ENCODE measurements at places on chromosomes 16 and 17.

- no peak for DNase-seq
Observed at GRCh38 chr16:5865236-5865635, 767.6 kb upstream of the EEF2KMT start.

GRCh38 chr16:85114909-85115567 lies 2.8 kb upstream of the CIBAR2 start:
- peak; percentile 76 for DNase-seq

GRCh38 chr17:75061055-75061438 lies 14.0 kb downstream of the KCTD2 start:
- no peak for DNase-seq

- no peak for DNase-seq
Observed at GRCh38 chr17:55053855-55054254, 85.3 kb downstream of the STXBP4 start.

DNA sequence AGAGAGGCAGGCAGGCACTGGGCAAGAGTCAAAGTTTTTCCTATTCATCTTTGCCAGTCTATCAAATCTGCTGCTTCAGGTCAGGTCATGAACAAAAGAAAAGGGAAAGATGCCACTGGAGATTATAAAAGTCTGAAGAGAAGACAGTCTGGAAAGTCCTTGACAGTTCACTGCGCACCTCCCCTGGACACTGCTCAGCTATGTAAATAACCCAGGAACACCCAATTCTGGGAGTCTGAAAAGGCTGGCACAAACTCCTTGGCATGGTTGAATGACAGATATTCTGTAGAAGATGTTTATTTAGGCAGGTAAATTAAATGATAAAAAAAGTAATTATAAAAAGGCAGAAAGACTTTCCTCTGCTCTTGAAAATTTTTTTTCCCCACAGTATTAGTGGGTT lies 5.2 kb upstream of the CORO6 start:
- no peak for DNase-seq

DNA sequence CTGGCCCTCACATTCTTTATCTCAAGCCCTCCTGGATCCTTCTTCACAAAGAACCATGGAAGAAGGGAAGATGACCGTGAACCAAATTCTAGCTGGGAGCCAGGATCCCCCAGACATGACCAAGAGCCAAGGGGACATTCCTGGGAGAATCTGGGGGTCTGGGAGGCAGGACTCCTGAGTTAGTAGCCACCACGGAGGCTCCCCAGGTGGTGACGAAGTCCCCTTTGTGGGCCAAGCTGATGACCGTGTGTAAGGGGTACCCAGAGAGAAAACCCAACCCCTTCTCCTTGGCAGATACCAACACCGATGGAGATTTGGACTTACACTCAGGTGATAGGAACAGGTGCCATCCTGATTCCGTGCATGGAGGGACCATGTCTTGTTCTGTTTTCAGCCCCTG lies 6.8 kb upstream of the GFAP start:
- DNase-seq: no peak

DNA sequence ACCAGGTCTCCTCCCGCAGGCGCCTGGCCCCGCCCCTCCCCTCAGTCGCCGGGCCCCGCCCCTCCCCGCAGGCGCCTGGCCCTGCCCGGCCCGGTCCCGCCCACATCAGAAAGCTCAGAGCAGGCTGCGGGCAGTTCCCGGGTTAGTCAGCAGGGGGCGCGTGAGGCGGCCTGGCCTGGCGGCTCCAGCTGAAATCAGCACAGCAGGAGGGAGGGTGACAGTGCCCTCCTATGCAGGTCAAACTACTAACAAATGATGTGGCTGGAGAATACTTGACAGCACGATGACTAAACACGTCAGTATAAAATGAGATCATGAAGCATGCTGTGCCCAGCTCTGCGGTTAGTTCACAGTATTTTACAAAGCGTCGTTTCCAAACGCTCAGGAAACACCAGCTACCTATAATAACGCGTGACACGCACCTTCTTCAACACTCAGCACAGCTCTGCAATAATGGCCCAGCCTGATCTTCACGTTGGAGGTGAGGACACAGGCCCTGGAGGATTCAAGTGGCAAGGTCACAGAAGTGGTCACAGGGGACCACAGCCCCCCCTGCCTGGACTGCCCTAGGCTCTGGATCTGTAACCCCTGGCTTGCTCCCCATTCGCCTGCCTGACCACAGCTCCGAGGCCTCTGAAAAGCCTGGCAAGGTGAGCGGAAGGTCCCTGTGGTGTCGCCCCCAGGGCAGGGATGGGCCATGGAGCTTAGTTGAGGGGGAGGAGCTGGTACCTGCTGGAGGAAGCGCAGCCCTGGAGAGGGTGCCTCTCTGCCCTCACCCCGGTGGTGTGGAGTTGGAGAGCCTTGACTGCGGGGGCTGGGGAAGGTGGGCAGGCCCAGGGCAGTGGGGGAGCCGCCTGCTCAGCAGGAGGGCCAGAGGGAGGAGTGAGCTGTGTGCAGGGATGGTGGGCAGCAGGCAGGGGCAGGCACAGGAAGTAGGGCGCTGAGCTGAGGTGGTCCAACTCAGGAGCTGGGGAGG lies 81.2 kb downstream of the KCNJ12 start:
- DNase-seq: peak; percentile 83

DNA sequence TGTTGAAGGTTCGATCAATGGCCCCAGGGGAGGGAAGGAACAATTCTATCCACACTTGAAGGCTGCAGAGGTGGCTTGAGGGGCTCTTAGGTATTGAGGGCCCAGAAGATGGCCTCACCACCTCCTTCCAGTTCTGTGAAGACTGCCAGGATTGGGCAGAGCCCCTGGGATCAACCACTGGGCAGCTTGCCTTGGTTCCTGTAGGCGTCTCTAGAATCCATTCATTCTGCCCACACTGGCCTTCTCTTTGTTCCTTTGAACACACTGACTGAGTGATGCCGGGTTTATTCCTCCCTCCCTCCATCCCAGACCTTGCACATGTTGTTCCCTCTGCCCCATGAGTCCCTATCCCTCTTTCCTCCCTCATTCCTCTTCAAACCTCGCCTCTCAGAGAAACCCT lies 50.5 kb downstream of the SYT17 start:
- no peak for DNase-seq

- no peak for DNase-seq
Observed at GRCh38 chr17:74472890-74473289, 6.5 kb downstream of the CD300A start.

GRCh38 chr17:78252111-78252634 lies 20.7 kb downstream of the TMEM235 start:
- peak; percentile 80 for DNase-seq

DNA sequence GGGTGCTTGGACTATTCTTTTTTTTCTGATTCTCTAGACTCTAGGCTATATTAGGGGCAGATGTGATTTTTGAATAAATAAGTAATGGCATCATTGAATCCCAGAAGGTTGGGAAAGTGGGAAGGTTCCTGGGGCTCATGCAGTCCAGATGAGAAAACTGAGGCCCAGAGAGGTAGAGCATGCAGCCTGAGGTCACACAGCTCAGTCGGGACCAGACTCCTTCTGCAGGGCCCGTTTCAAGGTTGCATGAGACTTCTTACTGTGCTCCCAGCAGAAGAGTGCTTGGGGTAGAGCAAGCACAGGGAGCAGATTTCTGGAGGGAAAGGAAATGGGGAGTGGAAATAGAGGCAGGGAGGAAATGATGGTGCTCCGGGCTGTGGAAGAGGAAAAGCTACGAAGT lies 59.8 kb downstream of the MGAT5B start:
- no peak for DNase-seq

DNA sequence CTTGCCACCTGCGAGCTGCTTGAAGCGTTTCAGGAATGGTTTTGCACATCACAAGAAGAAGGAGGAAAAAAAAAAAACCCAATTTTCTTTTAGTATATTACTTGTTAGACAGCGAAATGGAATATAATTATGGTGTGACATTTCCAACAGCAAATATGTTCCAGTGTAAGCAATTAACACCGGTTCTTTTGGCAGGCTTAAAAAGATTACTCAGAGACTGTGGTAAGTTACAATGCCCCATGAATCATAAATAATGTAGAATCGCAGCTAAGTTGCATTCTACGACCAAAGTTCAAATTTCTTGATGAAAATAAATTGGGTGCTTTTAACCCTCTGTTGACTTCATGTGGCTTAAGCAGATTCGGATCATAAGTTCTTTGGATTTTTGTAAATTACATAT lies 245.2 kb downstream of the XYLT1 start:
- DNase-seq: no peak

DNA sequence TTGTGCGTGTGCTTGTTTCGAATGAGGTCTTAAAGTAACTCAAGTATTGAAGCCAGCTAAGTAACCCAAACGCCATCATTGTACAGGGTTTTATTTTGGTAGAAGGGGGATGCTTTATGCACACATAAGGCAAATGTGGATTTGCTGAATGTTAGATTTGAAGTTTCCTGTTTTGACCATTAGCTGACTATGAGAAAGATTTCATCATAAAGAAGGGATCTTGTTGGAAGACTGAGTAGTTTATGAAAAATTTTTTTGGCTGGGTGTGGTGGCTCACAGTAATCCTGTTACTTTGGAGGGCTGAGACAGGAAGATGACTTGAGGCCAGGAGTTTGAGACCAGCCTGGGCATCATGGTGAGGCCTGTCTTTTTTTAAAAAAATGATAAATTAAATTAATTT lies 10.0 kb upstream of the ZFP3 start:
- DNase-seq: no peak

DNA sequence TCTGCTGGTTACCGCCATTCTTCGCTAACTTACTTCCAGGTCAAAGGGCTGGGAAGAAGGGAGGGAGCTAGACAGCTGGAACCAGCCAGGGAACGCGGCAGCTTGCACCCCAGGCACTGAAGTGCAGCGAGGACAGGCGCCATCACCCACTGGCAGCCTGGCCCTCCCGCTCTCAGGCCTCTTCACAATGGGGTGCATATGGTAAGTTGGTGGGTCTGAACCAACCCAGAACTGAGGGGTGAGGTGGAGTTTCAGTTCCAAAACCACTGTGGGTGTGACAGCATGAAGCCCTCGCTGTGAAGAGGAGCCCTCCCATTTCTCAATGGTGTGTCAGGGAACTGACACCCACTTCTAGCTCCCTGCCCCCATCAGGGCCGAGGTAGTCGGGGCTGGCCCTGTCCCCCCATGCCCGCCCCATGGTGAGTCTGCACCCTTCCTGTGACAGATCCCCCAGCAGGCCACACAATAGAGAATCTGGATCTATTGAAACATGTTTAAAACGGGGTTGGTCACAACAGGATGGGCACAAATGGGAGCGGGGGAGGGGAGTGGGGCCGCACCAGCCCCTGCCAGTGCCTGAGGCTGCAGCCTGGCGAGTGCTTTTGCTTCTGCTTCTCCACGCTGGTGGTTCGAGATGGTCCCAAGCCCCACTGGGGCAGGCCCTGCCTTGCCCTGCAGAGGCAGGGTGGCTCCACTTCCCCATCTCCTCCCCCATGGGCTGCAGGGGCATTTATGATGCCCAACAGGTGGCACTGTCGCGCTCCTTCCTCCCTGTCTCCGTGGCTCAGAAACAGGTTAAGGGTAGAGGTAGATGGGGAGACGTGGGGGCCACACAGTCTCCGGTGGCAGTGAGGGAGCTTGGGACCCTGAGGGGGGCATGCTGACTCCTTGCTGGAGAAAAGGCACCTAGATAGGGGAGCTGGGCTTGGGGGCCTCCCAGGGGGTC lies 2.3 kb downstream of the LIMD2 start:
- DNase-seq: peak; percentile 96

GRCh38 chr17:27506348-27507218 lies 50.3 kb downstream of the KSR1 start:
- peak; percentile 69 for DNase-seq

GRCh38 chr16:22813948-22814710 lies at the start of gene HS3ST2:
Gene HS3ST2, plus strand, starts transcription at chr16:22814162. Its CDS starts 449 bp downstream, at chr16:22814611.
- DNase-seq: no peak

DNA sequence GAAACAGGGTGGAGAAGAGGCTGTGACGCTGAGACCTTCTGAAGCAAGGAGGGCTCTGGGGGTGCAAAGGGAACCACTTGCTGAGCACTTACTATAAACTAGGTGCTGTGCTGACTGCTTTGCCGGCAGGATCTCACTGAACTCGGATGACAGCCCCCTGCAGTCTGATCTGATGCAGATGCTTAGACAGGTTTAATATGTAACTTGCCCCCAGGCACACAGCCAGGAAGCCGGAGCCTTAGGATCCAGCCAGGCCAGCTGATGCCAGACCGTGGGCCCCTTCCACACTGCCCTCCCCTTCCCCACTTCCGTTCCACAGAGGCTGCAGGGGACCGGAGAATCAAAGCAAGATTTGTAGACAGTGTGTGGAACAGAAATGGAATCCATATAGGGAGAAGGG lies 23.1 kb downstream of the SPACA3 start:
- DNase-seq: no peak

DNA sequence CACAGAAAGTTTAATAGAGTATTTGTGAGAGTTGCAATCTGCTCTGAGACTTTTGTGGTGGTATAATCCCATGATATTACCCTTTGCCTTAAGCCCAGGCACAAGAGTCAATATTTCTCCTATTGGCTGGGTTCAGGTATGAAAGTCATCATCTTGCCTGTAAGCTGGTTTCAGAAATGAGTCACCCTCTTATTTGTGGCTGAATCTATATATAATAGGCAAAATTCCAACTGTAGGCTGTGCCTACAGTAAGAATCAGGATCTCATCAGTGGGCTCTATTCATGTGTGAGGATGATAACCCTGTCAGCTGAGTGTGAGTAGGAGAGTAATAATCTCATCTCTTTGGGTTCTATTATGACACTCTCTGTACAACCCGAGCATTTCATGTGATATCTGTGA lies 2103.1 kb downstream of the TP53TG3F start:
- DNase-seq: no peak

DNA sequence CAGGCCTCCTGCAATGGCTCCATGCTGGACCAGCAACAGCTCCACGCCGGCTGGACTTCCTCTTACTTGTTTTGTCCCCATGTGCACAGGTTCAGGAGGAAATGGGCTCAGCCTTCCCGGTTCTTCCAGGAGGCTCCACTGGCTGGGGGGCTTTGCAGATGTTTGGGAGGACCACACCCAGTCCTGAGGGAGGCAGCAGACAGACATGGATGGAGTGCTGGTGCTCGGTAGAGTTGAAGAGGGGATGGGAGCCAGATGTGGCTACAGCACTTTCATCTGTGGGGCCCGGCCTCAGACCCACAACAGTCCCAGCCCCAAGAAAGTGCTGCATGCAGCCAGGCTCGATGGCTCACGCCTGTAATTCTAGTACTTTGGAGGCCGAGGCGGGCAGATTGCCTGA lies 21.8 kb downstream of the NARF start:
- no peak for DNase-seq

- no peak for DNase-seq
Observed at GRCh38 chr16:12110361-12111107, 134.0 kb downstream of the SNX29 start.

- DNase-seq: no peak
Observed at GRCh38 chr16:28951410-28951943, 740 bp downstream of the NFATC2IP start.

DNA sequence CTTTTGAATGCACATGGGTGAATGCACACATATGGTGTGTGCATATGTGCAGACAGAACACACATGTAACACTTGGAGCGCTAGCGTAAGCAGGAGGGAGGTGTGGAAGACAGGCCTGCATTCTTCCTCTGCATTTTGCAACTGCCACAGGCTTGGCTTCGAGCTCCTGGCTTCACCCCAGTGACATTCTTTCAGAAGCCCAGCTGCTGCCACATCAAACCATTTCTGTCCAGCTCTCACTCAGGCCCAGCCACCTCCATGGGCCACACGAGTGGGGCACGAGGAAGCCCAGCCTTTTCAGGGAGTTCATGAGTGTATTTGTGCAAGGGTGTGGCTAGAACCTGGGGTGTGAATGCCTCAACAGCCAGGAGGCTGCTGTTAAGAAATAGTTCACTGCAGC lies 18.8 kb downstream of the LGALS3BP start:
- no peak for DNase-seq
